Activated CD4-positive, alpha-beta memory T cell treated with anti-CD3 and anti-CD28 coated beads, Interleukin-2, amount 10 ng/mL, durations not matched to agents 7 days and 5 days (primary cell): ENCODE measurements at places on chromosomes 13 and 19.

GRCh38 chr19:38017401-38018151 is 110.6 kb downstream of the SIPA1L3 start:
- no peak for DNase-seq

DNA sequence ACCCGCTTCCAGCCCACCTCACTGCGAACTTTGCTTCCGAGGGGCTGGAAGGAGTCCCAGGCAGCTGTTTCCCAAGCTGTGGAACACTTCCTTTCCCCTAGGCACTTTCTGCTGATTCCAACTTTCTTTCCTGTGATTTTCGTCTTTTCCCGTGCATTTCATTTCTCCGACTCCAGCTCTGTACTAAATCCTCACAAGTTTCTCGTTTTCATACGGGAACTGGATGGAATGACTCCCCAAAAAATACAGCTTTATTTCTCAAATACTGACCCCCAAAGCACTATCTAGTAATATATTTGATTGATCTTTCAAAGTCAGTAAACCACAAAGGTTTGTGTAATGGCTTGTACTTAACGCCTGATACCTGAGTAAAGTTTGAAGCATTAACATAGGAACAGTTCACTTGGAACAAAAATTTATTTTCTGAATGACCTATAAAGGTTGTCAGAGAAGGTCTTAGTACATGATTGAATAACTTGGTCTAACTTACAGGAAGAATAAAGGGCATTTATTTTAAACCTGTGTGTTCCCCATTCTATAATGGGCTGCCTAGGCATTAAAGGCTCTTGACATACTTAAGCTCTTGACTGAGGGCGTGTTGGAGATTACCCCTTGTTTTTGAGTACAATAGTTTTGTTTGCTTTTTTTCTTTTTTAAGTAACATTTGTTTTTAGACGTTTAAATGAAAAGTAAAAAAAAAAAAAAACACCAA is 1.3 kb upstream of the PCDH9 start:
- DNase-seq, result no peak

- DNase-seq, result no peak
Observed at GRCh38 chr13:52980695-52981094, 47.9 kb upstream of the OLFM4 start.

- DNase-seq, result no peak
Observed at GRCh38 chr19:18501832-18502231, 20.0 kb downstream of the ELL start.

- no peak for DNase-seq
Observed at GRCh38 chr19:6687114-6687513, 17.2 kb upstream of the TNFSF14 start.

GRCh38 chr13:105297839-105298238 is 1237.6 kb downstream of the EFNB2 start:
- no peak for DNase-seq

GRCh38 chr19:30054210-30054609 is 112.2 kb downstream of the URI1 start:
- no peak for DNase-seq
